Stimulated activated CD4-positive, alpha-beta T cell treated with anti-CD3 and anti-CD28 coated beads, Interleukin-12 subunit alpha, Interleukin-12 subunit beta, amount 100 ng/mL, for 24 hours (primary cell): ENCODE measurements at places on chromosomes 5 and 9.

DNA sequence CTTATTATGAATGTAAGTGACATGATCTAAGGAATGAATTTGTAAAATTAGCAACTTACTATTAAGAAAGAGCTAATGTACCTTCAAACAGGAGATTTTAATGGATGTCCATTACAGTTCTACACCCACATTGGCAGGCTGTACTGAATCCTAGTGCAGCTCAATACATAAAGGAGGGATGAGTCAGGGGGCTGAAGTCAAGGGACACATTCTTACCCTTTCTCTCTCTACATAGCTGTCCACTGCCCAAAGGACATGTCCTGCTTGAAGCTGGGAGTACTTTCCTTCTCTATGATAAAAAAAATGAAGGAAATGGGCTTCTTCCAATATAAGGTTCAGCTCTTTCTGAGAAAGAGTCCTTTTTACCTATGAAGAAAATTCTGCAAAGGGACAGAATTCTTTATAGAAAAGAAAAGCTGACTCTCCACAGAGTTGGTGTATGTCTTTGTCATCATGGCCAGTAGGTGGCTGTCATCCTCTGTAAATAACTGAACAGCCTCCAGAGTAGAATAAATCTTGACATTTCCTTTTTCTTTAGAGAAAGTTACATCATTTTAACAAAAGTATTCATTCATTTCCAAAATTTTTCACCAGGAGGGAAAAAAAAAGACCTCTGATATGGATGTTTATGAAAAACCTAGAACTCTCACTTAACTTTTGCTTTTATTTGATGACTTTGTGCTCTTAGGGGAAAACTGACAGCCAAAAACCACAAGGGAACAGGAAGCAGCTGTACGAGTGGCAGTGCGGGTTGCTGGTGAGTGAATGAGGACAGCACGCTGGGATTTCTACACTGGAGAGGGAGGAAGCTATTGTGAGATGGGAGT lies 13.1 kb upstream of the IFNA14 start:
- no peak for DNase-seq

DNA sequence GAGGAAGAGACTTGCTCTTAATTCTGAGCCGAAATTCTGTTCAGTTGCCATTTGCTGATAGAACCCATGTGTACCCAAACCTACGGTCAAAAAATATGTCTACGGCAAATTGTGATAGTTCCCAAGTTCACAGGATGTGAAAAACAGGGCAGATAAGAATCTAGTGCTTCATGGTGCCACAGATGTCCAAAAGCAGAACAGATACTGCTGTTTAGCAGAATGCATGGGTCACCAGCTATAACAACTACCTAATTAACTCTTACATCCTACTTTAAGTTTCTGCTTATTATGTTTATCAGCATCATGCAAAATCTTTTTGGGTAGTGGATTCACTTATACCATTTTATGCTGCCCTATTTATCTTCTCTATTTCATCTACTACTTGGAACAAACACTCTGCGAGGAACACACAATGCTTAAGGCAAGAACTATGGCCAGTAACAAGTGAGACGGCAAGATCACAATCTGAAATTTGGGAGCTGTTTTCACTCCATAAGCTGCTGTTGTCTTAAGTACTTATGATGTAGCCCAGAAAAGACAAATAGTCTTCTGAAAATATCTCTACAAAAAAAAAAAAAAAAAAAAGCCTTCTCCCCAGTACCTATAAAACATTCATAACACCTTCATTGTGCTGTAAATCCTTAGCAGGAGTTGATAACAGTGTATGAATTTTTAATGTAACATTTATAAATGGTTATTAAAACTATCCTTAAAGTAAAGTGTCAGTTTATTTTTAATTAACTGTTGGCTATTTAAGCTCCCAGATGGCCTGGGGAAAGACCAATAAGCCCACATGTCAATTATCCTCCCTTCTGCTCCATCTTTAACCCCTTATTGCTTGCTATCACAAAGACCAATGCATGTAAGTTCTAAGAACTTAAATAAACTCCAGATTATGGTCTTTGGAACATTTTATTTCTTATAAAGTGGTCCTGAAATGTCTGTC lies 232.3 kb downstream of the TLR4 start:
- no peak for DNase-seq

- no peak for DNase-seq
Measured at GRCh38 chr9:97475059-97475458, 26.4 kb upstream of the TMOD1 start.

DNA sequence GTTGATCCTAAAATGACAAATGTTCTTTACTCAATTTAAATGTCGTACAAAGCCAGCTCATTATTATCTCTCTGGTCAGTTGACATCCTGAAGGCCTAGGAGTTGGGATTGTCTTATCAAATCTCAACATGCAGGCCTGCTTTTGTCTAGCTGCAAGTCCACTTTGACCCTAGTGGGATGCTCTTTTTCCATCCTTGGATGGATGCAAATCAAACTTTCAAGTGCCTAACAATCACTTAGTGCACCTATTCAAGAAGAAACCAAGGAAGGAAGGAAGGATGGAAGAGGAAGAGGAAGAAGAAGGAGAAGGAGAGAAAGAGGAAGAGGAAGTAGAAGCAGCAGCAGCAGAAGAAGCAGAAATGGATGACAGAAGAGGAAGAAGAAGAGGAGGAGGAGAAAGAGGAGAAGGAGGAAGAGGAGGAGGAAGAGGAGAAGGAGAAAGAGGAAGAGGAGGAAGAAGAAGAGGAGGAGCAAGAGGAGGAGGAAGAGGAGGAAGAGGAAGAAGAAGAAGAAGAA lies 109.6 kb downstream of the PIK3R1 start:
- DNase-seq = no peak

DNA sequence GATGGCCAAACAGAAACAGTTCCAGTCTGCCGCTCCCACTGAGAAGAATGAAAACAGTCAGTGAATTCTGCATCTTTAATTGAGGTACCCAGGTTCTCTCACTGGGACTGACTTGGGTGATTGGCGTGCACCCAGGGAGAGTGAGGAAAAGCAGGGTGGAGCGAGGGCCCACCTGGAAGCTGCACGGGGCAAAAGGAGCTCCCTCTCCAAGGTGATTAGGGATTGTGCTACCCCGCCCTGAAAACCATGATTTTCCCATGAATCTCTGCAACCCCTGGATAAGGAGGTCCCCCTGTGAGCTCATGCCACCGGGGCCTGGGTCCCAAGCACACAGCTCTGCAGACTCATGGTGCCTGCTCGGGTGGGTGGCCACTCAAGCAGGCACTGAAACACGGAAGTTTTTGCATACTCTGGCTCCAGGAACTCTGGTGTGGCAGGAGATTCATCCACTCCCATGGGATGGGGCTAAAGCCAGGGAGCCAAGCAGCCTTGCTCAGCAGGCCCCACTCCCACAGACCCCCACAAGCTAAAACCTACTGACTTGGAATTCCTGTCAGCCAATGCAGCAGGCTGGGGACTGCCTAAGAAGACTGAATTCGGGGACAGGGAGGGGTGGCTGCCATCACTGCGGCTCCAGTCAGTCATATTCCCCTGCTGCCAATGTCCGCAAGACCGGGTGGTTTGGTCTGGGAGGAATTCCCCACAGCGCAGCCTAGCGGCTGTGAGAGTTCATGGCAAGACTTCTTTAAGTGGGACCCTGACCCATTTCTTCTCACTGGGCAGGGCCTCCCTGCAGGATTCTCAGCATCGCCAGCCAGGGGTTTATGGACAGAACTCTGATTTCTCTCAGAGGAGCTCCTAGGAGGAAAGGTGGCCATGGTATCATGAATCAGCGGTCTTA lies 652.2 kb upstream of the RGMB start:
- DNase-seq = no peak

GRCh38 chr9:114317665-114318357 lies 5.1 kb upstream of the ORM1 start:
- DNase-seq = no peak

DNA sequence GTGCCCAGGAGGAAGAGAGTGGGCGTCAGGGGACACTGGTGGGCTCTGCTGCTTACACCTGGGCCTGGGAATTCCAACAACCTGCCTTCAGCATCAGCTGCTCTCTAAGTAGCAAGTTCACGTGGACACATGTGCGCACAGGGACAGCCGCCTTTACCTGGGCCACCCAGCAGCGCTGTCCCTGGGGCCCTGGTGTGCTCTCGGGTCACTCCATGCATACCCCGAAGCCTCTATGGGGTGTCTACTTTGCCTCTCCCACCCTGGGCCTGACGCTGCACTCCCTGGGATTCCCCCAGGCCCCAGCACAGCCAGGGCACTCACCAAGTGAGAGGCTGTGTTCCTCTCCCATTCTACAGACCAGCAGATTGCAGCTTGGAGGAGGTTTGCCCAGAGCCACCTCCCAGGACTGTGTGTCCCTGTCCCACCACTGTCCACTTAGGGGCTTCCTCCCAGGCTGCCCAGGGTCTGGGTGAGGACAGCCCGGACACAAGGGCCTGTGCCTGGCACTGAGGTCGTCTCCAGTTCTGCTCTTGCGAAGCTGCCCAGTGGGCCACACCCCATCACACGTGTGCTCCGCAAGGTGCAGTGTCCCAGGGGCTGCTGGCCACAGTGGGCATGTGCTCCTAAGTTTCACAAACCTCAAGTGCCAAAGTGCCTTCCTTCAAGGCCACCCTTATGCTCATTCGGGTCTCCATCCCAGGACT lies 5.9 kb downstream of the NINJ1 start:
- no peak for DNase-seq

DNA sequence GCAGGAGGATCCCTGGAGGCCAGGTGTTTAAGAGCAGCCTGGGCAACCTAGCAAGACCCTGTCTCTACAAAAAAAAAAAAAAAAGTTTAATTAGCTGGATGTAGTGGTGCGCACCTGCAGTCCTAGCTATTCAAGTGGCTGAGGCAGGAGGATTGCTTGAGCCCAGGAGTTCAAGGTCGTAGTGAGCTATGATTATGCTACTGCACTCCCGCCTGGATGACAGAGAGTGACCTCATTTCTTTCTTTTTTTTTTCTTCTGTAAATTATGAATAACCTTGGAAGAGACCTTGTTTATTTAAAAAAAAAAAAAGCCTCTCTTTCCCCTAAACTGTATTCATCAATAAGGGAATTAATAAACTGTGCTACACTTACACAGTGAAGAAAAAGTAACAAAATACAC lies 43.6 kb upstream of the SLC30A5 start:
- no peak for DNase-seq
